ENCODE measurements at places on chromosomes 5 and 9.

DNA sequence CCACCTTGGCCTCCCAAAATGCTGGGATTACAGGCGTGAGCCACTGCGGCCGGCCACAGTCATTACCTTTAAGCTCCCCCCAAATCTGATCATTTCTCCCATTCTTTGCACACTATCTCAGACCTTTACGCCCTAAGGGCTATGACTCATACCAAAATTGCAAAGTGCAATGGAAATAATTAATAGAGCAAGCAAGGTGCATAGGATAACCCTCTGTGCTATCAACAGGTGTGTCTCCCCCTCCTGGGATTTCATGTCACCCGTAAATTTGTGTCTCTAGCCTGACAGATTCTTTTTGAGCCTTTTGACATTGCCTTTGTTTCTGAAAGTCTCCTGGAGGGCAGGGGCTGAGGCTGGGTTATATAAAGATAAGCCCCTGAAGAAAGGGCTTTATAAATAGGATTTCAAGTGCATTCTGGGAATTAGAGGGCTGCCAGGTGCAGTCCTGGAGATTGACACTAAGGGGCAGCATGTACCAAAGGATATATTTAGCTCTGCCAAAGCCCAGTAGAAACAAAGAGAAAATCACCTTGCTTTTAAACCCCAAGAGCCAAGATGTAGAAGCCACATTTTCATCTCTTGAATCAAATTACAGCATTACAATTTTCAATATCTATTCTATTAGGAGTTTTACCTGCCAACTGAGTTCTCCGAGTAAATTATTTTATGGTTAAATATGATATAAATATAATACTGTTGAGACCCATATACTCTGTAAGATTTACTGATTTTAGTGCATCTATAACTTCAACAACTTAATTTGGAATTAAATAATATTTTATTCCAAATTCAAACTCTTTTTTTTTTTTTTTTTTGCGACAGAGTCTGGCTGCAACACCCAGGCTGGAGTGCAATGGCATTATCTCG is 18.2 kb downstream of the S100Z start:
- no peak for DNase-seq

GRCh38 chr5:151406322-151406947 is 41.0 kb upstream of the SLC36A1 start:
- no peak for DNase-seq

DNA sequence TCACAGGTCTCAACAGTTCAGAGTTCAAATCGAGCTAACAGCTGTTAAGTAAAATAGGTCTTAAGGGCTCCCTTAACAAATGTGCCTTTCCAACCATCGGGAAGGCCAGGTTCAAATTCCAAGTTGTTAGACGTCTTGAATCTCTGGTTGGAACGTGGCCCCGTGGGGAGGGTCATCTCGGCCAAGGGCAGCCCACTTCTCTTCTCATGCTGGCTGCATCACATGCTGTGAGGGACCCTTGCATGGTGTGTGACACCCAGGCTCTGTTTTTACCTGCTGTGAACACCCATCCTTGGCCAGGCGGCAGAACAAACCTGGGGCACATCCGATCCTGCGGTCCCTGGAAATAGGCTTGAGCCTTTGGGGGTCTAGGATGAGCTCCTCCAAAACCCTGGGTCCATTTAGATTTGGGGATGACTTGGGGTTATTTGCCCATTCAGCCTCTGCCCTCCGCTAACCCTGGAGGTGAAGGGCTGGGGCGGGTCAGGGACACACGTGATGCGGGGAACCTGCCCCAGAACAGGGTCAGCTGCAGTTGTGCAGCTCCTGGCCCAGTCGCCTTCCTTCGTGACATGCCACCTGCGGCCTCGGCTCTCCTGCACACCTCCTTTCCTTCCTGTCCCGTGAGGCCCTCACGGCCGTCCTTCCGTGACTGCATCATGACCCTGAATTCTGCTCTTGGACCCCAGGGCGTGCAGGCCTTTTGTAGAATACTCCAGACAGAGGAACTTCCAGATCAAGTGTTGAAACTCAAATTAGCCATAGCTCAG is 45.9 kb downstream of the BOD1 start:
- DNase-seq, result no peak

DNA sequence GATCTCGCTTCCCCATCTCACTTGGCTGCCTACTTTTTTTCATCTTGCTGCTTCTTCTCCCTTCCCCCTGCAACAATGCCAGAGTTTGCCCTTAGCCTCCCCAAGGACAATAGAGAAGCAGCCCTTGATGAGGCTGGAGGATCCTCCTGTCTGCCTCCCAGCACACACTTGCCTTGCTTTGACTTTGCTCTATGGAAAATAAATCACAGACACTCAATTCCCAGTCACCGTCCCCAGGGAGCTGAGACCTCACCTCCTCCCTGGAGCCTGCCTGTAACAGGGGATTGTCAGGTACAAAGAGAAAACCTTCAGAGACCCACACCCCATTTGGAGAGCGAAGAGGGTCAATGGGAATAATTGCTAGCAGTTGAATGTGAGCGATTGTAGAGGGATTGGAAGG is 242.1 kb upstream of the ZNF462 start:
- DNase-seq, result no peak

GRCh38 chr9:90988318-90988717 is 186.7 kb downstream of the SYK start:
- DNase-seq, result no peak

GRCh38 chr9:27505744-27506161 is 18.3 kb upstream of the IFNK start:
- DNase-seq, result no peak

- DNase-seq, result no peak
Measured at GRCh38 chr5:116488356-116489041, 86.1 kb downstream of the SEMA6A start.

GRCh38 chr9:374736-375135 is 160.1 kb downstream of the DOCK8 start:
- DNase-seq, result no peak

- no peak for DNase-seq
Measured at GRCh38 chr9:98974554-98974953, 30.8 kb downstream of the COL15A1 start.

DNA sequence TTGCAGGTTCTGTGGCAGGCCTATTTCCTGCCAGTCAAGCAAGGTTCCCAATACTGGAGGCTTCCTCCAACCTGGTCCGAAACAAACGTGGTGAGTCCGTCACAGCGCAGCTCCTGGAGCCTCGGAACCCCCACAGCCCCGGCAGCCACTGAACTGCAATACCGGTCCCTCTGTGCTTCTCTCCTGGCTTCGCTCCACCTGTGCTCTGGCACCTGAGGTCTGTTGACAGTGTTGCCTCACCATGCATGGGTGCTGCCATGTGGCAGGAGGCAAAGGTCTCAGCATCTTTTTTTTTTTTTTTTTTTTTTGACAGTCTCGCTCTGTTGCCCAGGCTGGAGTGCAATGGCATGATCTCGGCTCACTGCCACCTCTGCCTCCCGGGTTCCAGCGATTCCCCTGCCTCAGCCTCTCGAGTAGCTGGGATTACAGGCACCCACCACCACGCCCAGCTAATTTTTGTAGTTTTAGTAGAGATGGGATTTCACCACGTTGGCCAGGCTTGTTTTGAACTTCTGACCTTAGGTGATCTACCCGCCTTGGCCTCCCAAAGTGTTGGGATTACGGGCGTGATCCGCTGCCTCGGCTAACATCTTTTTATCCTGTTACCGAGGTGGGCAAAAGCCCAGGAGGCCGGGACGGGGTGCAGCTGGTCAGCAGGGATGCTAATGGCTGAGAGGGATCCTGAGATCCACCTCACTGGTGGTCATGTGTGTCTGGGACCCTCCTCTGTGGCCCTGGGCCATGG is 57.1 kb upstream of the RNU6ATAC start:
- DNase-seq, result no peak

GRCh38 chr5:111463311-111463710 is 49.0 kb downstream of the STARD4 start:
- no peak for DNase-seq

- DNase-seq, result no peak
Measured at GRCh38 chr5:161391724-161392123, 154.8 kb downstream of the GABRB2 start.

DNA sequence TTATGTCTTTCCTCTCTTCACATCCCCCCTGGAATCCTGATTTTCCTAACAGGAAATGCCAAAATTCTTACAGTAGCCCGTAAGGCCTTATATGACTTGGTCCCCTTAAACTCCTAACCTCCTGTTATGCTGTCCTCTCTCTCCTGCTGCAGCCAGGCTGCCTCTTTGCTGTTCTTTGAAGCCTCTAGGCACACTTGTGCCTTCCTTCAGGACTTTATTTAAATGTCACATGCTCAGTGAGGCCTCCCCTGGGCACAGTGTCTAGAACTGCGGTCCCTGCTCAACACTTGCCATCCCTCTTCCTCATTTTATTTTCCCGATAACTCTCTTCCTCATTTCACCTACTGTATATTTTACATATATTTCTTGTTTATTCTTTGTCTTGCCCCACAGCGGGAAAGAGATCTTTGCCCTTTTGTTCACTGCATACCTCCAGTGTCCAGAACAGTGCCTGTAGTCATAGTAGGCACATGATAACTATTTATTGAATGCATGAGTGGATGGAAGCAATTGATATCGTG is 5.5 kb upstream of the SHB start:
- no peak for DNase-seq

GRCh38 chr9:97319395-97319794 is 11.9 kb downstream of the CCDC180 start:
- DNase-seq, result no peak

DNA sequence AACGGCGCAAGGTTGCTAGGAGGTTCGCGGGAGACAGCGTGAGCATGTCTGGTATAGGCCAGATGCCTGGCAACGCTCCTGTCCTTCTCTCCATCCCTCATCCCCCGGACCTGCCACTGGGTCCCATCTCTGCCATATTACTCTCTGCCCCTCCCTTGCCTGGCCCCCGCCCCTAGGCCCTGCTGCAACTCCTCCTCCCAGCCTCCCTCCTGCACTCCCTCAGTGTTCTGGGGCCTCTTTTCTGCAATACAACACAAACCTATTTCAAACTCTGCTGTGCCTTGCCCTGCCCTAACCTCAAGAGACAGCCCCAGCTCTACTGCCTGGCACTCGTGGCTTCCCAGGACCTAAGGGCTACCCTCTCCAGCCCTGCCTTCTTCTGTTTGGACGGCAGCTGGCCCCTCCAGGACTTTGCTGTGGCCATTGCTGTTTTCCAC is 8.9 kb upstream of the DBN1 start:
- DNase-seq, result no peak

GRCh38 chr5:149959406-149960236 is 937 bp upstream of the SLC26A2 start:
- peak; percentile 9 for DNase-seq

GRCh38 chr9:80550181-80550580 is 978.4 kb downstream of the TLE4 start:
- DNase-seq, result no peak

DNA sequence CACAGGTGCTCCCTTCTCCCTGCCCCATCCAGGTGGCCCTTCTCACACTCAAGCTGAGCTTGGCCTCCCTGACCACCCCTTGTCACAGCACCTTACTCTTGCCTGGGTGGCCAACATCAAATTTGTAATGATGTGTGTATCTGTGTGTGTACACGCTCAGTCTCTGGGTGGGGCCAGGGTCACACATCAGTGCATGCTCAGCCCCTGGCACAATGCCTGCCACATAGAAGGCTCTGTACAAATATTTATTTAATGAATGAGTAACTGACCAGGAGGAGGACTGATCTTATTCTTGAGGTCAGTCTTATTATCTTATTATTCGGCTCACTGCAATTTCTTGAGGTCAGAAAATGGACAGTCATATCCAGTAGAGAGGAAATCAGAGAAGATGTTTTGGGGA is 41.3 kb upstream of the HAND1 start:
- DNase-seq, result no peak

DNA sequence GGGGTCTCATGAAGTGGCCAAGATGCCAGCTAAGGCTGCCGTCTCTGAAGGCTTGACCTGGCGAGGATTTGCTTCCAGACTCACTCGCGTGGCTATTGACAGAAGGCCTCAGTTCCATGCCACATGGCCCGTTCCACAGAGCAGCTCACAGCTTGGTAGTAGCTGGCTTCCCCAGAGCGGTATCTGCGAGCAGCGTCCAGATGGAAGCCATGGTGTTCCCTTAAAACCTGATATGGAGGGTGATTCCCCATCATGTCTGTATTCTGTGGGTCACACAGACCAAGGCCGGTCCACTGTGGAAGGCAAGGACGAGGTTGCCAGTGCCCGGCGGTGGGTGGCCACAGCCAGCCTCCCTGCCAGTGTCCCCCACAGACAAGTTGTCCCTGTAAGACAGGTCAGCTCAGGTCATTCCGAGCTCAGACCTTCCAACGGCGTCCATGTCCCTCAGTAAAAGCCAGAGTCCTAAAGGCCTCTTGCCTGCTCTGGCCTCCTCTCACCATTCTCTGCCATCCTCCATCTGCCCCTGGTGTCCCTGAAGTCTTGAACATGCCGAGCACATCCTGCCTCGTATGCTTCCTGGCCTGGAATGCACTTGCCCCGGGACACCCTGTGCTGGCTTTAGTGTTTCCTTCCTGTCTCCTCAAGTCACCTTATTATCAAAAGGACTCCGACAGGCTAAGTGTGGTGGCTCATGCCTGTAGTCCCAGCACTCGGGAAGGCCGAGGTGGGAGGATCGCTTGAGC is 61.3 kb upstream of the LRRTM2 start:
- no peak for DNase-seq

DNA sequence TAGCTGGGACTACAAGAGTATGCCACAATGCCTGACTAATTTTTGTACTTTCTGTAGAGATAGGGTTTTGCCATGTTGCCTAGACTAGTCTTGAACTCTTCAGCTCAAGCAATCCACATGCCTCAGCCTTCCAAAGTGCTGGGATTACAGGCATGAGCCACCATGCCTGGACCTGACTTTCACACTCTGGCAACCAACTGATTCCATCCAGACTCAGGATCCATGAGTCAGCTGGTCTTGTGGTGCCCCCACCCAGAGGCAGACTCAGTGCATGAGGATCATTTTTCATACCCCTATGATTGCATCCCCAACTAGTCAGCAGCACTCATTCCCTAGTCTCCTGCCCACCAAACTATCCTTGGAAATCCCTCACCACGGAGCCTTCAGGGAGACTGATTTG is 375.9 kb downstream of the ANXA1 start:
- DNase-seq, result no peak

DNA sequence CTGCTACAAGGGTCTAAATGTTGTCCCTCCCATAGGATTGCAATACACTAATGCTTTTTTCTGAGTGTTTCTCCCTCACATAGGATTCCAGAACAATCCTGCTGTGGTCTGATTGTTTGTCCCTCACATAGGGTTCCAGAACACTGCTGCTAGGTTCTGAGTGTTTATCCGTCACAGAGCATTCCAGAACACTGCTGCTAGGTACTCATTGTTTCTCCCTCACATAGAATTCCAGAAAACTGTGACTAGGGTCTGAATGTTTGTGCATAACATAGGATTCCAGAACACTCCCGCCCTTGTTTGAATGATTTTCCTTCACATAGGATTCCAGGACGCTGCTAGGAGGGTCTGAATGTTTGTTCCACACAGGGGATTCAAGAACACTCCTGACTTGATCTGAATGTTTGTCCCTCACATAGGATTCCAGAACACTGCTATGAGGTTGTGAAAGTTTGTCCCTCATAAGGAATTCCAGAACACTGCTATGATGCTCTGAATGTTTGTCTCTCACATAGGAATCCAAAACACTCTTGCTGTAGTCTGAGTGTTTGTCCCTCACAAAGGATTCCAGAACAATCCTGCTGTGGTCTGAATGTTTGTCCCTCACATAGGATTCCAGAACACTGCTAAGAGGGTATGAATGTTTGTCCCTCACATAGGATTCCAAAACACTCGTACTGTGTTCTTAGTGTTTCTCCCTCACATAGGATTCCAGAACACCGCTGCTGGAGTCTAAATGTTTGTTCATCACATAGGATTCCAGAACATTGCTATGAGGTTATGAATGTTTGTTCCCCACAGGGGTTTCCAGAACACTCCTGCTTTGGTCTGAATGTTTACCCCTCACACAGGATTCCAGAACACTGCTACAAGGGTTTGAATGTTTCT is 213.5 kb downstream of the FOXD4L6 start:
- no peak for DNase-seq

- no peak for DNase-seq
Measured at GRCh38 chr5:40410964-40411635, 268.6 kb upstream of the PTGER4 start.
